ENCODE measurements at places on chromosomes 3 and 15.
A peak's percentile ranks its signal among the peaks of the same experiment; 100 is the strongest.

GRCh38 chr15:64127521-64128270 is 23.8 kb upstream of the SNX22 start:
- DNase-seq = no peak

DNA sequence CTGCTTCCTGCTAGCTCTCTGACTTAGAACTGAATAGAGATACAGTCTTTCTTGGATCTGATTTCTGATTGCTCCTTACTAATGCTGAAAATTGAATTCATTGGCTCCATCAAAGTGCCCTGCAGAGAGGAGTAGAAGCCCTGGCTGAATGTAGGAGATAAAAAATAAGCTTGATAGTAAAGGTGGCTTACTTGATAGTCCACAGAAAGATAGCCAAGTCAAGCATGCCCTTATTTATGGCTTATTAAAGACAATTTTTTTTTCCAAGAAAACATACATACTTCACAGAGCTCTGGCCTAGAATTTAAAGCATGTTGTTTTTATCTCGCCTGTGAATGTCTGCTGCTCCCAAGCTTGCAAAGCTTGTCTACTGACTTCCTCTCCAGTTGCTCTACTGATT is 124.6 kb upstream of the CADPS start:
- no peak for DNase-seq

- peak; percentile 70 for DNase-seq
These were observed 131.6 kb upstream of the RASGRP1 start for GRCh38 chr15:38696109-38696727.

DNA sequence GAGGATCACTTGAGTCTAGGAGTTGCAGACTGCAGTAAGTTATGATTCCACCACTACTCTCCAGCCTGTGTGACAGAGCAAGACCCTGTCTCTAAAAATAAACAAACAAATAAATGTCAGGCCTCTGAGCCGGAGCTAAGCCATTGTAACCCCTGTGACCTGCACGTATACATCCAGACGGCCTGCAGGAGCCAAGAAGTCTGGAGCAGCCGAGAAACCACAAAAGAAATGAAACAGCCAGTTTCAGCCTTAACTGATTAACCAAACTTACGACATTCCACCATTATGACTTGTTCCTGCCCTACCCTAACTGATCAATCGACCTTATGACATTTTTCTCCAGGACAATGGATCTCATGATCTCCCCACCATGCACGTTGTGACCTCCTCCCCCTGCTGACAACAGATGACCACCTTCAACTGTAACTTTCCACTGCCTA is 32.5 kb upstream of the ZKSCAN7 start:
- no peak for DNase-seq

GRCh38 chr3:98598492-98598891 is 5.1 kb upstream of the CPOX start:
- no peak for DNase-seq

DNA sequence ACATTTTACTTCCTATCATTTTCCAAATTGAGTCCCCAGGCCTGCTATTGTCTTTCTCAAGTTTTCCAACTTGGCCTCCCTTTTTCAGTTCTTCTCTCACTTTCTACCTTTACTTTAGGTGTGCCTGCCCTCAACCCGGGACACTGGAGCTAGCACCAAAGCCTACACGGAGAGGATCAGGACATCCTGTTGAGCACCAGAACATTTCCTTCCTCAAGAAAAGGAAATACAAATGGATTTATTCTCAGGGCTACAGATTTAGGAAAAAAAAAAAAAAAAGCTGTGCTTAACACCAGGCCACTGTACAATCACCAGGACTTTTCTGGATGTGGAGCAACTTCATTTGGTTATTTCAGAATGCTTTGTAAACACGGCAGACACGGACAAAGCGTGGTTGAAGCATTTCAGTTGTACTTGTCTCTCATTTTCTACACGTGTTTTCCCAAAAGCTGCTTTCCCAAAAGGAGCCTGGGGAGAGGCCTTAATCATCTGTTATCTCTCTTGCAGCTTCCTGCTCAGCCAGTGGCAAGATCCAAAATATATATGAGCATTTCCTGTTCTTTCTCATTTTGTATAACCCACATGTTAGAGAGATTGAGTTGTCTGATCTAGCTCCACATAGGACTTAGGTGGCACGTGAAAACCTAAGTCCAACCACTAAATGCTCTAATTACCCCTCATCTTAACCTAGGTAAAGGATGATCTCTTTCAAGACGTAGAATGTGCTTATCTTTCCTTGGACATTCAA is 15.5 kb upstream of the ATP1B3 start:
- DNase-seq = no peak

GRCh38 chr3:138960417-138960852 is 13.4 kb downstream of the FOXL2NB start:
- DNase-seq = no peak

DNA sequence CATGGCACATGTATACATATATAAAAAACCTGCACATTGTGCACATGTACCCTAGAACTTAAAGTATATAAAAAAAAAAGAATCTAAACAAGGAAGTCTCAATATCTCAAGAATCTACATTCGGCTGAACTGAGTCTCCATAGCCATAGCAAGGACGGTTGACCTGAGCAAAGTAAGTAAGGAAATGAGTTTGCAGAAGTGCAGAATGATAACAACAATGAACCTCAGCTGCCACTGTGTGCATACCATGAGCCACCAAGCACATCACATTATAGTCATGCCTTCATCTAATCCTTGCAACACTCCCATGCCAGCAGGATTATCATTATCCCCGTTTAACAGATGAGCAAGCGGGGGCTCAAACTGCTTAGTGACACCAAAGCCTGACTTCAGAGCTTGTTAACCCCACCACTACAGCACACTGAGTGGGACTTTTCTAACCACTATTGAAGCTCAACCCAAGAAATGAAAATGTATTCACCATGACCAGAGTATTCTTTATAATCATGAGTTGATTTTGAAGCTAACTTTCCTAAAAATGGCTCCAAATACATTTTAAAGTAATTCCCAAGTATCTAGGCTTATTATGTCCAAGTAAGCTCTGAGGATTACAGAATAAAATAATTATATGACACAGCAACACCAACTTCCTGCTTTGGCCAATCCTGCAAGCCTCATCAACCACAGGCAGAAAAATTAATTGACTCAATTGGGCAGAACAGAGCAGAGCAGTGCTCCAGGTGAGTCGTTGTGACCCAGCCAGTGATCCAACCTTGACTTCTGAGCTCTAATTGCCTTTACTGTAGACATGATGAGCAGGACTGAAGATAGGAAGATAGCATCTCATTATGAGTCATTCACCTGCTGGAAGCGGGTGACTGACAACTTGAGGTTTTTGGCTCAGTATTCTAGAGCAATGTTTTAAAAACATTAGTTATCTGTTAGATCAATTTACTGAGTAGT is 47.3 kb upstream of the IL12A start:
- DNase-seq = no peak

DNA sequence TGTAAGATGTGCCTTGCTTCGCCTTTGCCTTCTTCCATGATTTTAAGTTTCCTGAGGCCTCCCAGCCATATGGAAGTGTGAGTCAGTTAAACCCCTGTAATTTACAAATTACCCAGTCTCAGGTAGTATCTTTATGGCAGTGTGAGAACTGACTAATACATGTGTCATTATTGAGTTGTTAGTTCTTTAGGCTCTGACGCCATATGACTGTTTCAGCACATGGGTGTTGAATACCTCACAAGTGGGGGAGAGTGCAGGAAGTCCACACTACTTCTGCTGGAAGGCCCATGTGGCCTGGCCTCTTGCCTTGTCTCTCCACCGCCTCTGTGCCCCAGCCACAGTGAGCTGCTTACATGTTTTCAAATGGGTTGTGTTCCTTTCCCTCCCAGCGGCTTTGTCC is 28.5 kb downstream of the MFSD1 start:
- DNase-seq = no peak

- no peak for DNase-seq
These were observed 588.7 kb upstream of the CBLB start for GRCh38 chr3:106457281-106458180.

GRCh38 chr15:56307180-56307579 is 58.0 kb upstream of the TEX9 start:
- no peak for DNase-seq

DNA sequence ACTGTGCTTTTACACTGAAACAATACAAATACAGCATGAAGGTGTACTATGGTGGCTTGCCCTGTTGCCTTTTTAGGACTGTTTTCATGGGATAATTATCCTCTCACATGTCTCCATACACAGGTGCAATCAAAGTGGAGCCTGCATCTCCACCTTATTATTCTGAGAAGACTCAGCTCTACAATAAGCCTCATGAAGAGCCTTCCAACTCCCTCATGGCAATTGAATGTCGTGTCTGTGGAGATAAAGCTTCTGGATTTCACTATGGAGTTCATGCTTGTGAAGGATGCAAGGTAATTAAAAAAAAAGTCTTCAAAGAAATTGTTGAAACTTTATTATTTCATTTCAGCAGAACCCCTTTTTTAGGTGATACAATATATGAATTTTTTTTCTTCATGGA is 92.3 kb downstream of the PPARG start:
- no peak for DNase-seq

GRCh38 chr15:52428297-52428696 is 100.4 kb downstream of the MYO5A start:
- no peak for DNase-seq

DNA sequence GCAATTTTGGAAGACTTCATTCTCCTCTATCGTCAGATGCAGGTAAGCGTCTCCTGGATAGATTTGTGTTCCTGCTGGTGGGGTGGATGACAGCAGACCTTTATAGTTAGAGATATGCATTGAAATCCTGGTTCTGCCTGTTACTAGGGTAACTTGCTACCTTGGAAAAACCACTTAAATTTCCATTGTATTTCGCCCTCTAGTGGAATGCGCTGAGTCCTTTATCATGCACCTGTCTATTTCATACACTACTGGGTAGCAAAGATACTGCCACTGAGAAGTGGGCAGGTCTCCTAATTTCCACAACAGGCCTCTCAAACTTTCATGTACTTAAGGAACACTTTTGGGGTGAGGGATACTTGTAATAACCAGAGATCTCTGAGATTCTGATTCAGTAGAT is 209.5 kb upstream of the SUCLG2 start:
- DNase-seq = no peak

DNA sequence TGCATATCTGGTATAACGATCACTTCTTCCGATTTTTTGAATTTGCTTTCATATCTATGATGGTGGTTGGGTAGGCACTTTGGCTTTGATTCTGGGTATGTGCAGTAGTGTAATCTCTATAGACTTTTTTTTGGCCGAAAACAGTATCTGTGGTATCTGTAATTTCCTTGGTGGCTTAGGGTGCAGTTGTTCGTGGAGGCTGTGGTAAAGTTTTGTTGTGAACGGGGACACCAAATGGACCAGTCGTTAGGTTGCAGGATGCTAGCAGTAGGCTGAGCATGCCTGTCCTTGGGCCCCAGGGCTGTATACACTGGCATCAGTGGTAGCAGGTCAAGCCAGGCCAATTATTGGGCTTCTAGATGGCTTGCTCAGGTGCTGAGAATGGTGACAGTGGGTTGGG is 55.2 kb downstream of the CCDC66 start:
- no peak for DNase-seq

GRCh38 chr3:56253941-56254665 is 214.2 kb downstream of the ERC2 start:
- DNase-seq = no peak

DNA sequence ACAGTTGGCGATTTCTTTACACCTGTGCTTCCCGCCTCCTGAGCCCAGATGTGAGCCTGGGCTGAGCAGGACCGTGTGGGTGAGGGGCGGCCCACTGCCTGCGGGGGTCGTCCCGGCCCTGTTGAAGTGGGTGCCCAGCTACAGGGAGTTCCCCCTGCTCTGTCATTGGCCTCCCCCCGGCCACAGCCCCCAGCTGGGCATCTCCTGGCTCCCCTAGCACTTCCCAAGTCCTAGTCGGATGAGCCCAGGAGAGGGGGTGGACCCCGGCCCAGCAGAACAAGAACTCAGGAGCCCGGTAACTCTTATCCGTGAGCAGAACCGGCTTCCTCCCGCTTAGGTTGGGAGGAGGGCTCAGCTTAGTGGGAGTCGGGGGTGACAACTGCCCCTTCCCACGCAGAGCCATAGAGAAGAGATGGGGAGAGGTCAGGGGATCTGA is 757 bp downstream of the PAQR5 start:
- DNase-seq = no peak

DNA sequence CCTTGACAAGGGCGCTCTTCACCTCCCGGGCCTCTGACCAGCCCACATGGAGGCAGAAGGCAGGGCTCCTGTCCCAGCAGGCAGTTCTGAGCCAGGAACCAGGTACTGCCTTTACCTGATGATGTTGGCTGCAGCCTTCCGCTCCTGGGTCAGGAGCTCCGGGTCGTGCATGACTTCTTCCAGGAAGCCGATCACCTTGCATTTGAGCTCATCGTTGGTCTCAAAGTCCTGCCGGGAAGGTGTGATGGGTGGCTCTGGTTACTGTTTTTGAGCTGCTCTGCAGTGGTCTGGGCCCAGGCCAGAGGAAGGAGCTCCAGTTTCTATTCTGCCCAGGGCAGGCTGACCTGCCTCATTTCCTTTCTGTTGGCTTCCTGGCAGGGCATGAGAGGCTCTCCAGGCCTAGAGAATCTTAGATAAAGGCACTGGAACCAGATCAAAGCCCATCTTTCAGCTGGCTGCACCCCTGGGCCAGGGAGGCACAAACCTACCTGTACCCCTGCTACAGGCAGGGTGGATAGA is 53.2 kb upstream of the CTSH start:
- no peak for DNase-seq

DNA sequence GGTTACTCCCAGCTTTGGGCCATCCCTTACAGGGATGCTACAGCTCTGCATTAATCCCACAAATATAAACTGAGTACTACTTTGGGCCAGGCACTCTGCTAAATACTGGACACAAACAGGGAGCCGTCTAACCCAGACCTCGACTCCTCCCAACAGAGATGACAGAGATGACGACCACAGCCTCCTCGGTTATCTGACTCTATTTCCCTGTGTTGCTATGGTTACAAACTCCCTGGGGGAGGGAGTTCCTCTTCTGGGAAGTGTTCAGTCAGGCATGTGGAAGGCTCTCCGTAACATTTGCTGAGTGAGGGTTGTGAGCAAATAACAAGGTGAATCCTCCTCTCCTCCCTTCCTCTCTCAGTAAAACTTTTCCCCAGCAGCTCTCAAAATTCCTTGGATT is 6.7 kb upstream of the CMTM7 start:
- no peak for DNase-seq

All from stimulated activated CD4-positive, alpha-beta T cell treated with anti-CD3 and anti-CD28 coated beads, Interleukin-2, amount 100 ng/mL, for 24 hours (primary cell).